Small intestine (tissue), 16 donors: ENCODE measurements at places on chromosomes 13 and 19.

GRCh38 chr13:74774264-74774663 lies 640.1 kb upstream of the KLF12 start:
- DNase-seq, result no peak
- no peaks in the 10 kb centered on the region for H3K36me3 ChIP-seq
- H3K27ac ChIP-seq, result no peak overlapping the region
- no peaks in the 10 kb centered on the region for H3K4me1 ChIP-seq

DNA sequence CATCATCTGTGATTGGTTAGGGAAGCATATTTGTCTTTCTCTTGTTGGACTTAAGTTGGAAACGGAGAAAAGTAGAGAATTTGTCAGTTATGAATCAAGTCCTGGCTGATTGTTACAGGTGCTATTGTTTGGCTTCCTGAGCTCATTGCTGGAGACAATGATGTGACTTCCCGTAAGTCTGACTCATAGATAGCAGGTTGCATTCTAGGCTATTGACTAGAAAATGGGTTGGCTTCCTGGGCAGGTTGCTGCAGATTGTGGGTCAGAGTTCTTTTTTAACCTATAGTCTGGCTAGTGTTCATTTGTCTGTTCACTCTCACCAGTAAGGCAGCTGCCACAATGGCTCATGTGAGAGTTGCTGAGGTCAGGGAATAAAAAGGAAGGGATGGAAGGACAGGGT lies 101.5 kb downstream of the CCNA1 start:
- H3K27ac ChIP-seq, result no peak overlapping the region
- DNase-seq, result no peak
- H3K36me3 ChIP-seq, result no peaks in the 10 kb centered on the region
- no peaks in the 10 kb centered on the region for H3K27me3 ChIP-seq
- no peaks in the 10 kb centered on the region for H3K4me1 ChIP-seq
- no peak overlapping the region for H3K4me3 ChIP-seq

DNA sequence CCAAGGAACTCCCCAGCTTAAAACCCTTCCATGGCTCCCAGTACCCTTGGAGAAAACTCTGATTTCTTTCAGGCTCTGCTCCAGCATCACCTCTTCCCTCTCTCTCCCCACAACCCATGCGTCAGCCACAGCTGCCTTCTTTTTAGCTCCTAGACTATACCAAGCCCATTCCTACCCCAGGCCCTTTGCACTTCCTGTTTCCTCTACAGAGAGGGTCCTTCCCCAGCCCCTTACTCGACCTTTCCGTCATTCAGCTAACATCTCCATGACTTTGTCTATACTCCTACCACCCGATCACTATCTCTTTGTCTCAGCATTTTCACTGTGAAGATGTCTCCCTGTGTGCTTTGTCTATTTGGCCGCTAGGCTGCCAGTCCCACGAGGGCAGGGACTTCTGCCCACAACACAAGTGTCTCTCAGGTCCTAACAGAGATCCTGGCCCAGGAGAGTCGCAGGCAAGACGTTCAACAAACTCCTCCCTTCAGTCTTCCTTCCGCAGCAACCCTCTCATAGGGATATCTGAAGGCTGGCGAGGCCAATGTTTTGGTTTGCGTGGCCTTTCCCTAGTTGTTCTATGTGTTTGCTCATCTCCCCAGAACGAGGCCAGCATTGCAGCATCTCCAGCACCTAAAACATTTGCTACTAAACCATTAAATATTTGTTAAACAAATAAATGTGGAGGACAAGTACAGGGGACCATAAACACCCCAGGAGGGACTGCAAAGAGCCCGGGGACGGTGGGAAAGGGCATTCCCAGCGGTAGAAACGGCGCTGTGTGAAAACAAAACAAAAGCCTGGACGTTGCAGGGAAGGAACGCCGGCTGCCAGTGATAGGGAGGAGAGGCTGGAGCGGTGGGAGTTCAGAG lies 816 bp downstream of the CCNP start:
- no peak overlapping the region for H3K4me3 ChIP-seq
- no peak for DNase-seq
- no peak overlapping the region for H3K27ac ChIP-seq
- H3K36me3 ChIP-seq, result no peaks in the 10 kb centered on the region
- H3K4me1 ChIP-seq, result no peaks in the 10 kb centered on the region

GRCh38 chr13:67299751-67300150 lies 69.6 kb upstream of the PCDH9 start:
- no peak overlapping the region for H3K4me3 ChIP-seq
- H3K36me3 ChIP-seq, result no peaks in the 10 kb centered on the region
- no peak overlapping the region for H3K27ac ChIP-seq
- H3K4me1 ChIP-seq, result no peaks in the 10 kb centered on the region

- H3K27me3 ChIP-seq, result no peaks in the 10 kb centered on the region
- no peak overlapping the region for H3K4me3 ChIP-seq
- peaks cover 7% of the 10 kb centered on the region for H3K36me3 ChIP-seq
- DNase-seq, result peak; percentile 17
These were observed 433 bp upstream of the ZNF616 start for GRCh38 chr19:52140032-52140710.

GRCh38 chr13:70469077-70469476 lies 360.8 kb upstream of the KLHL1 start:
- no peak overlapping the region for H3K27ac ChIP-seq
- H3K4me1 ChIP-seq, result no peaks in the 10 kb centered on the region
- no peaks in the 10 kb centered on the region for H3K27me3 ChIP-seq
- no peaks in the 10 kb centered on the region for H3K36me3 ChIP-seq
- no peak for DNase-seq

- H3K27ac ChIP-seq, result no peak overlapping the region
- H3K27me3 ChIP-seq, result no peaks in the 10 kb centered on the region
- no peaks in the 10 kb centered on the region for H3K4me1 ChIP-seq
- DNase-seq, result no peak
These were observed 446.7 kb upstream of the SPRY2 start for GRCh38 chr13:80787604-80788003.

DNA sequence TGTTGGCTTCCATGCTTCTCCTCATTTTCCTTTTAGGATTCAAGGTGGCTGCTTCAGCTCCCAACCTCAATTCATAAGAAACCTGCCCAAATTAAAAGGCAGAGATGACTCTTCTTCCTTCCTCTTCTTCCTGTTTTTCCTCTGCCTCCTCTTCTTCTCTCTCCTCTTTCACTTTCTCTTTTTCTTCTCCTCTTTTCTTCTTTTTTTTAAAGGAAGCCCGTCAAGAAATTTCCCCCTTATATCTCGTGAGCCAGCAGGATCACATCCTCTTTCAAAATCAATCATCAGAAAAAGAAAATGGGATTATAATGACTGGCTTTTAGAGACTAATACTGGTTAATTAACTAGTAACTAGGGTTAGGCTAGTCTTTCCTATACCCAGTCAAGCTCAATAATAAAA lies 220.3 kb downstream of the NBEA start:
- DNase-seq, result no peak
- no peaks in the 10 kb centered on the region for H3K36me3 ChIP-seq
- no peaks in the 10 kb centered on the region for H3K27me3 ChIP-seq
- H3K27ac ChIP-seq, result no peak overlapping the region

DNA sequence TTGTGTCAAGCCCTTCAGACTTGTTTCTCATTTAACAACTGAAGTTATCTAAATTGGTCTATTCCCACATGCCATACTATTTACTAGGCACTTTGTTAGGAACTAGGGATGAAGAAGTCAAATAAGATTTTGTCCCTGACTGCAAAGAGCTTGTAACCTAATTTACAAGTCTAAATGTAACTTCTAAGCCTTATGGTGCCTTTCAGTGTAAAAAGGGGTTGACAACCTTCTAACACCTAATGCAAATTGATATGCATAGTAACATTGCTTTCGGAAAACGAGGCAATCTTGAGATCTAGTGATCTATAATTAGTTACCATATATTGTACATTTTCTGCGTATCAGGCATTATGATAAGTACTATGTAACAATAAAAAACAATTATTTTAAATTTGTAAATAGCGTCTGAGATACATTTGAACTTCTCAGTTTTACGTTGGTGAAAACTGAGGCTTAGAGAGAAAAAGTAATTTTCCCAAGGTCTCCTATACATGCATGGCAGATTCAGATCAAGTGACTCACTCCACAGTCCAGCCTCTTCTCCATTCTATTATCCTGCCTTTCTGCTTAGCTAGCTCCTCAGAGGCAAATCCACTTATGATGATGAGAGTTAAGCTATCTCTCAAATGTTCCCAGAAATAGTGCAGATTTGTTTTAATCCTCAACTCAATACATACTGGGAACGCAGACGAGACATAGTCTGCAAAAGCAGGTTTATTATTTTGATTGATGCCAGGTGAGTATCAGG lies 764.9 kb upstream of the SLITRK5 start:
- no peak for DNase-seq
- H3K27ac ChIP-seq, result no peak overlapping the region
- H3K36me3 ChIP-seq, result no peaks in the 10 kb centered on the region
- no peaks in the 10 kb centered on the region for H3K4me1 ChIP-seq
- no peaks in the 10 kb centered on the region for H3K27me3 ChIP-seq

- no peak for DNase-seq
- H3K36me3 ChIP-seq, result peaks cover 27% of the 10 kb centered on the region
- H3K27ac ChIP-seq, result no peak overlapping the region
- H3K4me3 ChIP-seq, result no peak overlapping the region
- no peaks in the 10 kb centered on the region for H3K4me1 ChIP-seq
- no peaks in the 10 kb centered on the region for H3K27me3 ChIP-seq
These were observed 12.5 kb downstream of the ALG5 start for GRCh38 chr13:36986462-36987240.

GRCh38 chr19:45305421-45305820 lies 17.3 kb downstream of the CKM start:
- no peaks in the 10 kb centered on the region for H3K4me1 ChIP-seq
- DNase-seq, result no peak
- no peak overlapping the region for H3K4me3 ChIP-seq

GRCh38 chr13:20729633-20730585 lies 26.4 kb downstream of the IL17D start:
- H3K4me3 ChIP-seq, result no peak overlapping the region
- H3K4me1 ChIP-seq, result no peaks in the 10 kb centered on the region
- no peaks in the 10 kb centered on the region for H3K27me3 ChIP-seq
- H3K27ac ChIP-seq, result no peak overlapping the region
- peaks cover 7% of the 10 kb centered on the region for H3K36me3 ChIP-seq

DNA sequence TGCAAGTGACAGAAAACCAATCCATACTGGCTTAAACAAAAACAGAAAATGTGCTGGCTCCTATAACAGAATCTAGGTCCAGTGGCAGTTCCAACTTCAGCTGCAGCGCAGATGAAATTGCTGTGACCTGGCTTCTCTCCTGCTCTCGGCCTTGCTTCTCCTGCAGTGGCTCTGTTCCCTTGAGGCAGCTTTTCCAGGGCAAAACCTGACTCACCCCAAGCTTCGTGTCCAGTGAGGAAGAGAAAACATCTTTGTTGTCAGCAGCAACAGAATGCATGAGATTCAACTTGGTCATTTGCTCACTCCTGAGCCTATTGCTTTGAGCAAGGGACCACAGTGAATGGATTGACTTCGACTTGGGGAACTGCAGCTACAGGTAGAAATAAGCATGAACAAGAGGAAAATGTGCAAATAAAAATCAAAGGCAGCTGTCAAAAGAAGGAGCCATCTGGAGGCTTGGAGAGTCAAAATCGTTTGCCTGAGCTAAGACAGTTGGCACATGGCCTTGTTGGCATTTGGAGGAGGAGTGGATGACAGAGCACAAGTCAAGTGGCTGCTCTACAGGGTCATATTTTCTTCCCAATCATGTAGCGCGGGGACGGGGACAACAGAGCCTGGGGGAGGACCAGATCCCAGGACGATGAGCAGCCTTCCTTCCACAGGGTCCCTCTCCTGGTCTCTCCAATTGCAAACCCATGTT lies 523.4 kb downstream of the FGF9 start:
- H3K4me3 ChIP-seq, result no peak overlapping the region
- no peak for DNase-seq
- no peaks in the 10 kb centered on the region for H3K36me3 ChIP-seq
- no peaks in the 10 kb centered on the region for H3K4me1 ChIP-seq

GRCh38 chr19:14385492-14385891 lies 4.2 kb downstream of the ADGRE5 start:
- H3K36me3 ChIP-seq, result peaks cover under 1% of the 10 kb centered on the region
- peak overlapping the region; percentile 17 for H3K4me3 ChIP-seq
- H3K27ac ChIP-seq, result peak overlapping the region; percentile 32
- no peaks in the 10 kb centered on the region for H3K27me3 ChIP-seq
- no peak for DNase-seq

DNA sequence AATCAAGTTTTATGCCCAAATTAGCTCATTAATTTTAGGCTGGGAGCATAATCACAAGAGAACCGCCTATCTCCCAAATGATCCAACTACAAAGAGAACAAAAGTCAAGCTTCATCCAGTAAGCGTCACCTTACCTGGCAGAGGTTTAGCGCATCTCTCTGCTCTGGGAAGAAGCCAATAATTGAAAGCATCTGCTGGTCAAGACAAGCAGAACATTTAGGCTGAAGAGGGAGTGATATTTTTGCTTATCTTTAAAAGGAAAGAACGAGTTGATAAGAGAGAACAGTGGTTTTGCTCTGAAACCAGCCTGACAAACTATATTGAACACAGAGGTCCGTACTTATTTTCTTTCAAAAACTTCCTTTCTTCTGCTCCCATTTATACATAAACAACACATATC lies 242.1 kb downstream of the ENOX1 start:
- no peak overlapping the region for H3K4me3 ChIP-seq
- no peak for DNase-seq
- H3K36me3 ChIP-seq, result no peaks in the 10 kb centered on the region
- no peaks in the 10 kb centered on the region for H3K4me1 ChIP-seq
- no peaks in the 10 kb centered on the region for H3K27me3 ChIP-seq
- H3K27ac ChIP-seq, result no peak overlapping the region

- H3K4me3 ChIP-seq, result no peak overlapping the region
- no peak for DNase-seq
- H3K27me3 ChIP-seq, result peaks cover 1% of the 10 kb centered on the region
- H3K4me1 ChIP-seq, result no peaks in the 10 kb centered on the region
- H3K36me3 ChIP-seq, result no peaks in the 10 kb centered on the region
These were observed 793.5 kb downstream of the OLFM4 start for GRCh38 chr13:53822136-53822535.

DNA sequence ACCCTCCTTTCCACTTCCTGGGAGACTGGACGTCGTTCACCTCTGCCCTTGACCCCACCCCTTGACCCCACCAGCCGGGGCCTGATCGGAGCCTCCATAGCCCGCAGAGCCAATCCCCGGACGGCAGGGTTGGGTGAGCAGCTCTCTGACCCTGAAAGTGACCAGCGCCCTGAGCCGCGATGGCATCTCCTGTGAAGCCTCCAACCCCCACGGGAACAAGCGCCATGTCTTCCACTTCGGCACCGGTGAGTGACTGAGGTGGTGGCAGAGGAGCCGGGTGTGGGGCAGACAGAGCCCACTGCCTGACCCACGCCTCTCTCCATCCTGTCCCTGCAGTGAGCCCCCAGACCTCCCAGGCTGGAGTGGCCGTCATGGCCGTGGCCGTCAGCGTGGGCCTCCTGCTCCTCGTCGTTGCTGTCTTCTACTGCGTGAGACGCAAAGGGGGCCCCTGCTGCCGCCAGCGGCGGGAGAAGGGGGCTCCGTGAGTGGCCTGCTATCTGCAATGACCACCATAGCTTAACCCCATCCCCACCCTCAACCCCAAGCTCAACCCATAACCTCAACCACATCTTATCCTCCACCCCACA lies 10.4 kb downstream of the BCAM start:
- H3K27ac ChIP-seq, result no peak overlapping the region
- H3K4me1 ChIP-seq, result no peaks in the 10 kb centered on the region
- no peak overlapping the region for H3K4me3 ChIP-seq
- H3K36me3 ChIP-seq, result no peaks in the 10 kb centered on the region
- H3K27me3 ChIP-seq, result no peaks in the 10 kb centered on the region
- DNase-seq, result no peak
